Urothelium cell line (cell line): ENCODE measurements at places on chromosomes 7 and 10.

DNA sequence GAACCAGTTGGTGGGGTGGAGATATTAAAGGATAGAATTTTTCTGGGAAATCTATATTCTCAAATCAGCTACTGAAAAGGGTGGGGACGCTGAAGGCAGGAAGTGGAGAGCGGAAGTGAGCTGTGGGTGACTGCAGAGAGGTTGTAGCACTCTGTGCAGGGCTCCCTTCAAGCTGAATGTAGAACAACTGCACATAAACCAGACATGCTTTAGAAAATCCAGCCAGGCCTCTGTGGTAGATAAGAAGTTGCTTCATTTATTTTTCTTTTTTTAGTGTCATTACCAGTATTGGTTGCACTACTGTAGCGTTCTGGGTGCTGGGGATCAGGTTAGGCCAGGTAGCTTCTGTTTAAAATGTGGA lies 127.8 kb downstream of the CELF2 start:
- DNase-seq = no peak

DNA sequence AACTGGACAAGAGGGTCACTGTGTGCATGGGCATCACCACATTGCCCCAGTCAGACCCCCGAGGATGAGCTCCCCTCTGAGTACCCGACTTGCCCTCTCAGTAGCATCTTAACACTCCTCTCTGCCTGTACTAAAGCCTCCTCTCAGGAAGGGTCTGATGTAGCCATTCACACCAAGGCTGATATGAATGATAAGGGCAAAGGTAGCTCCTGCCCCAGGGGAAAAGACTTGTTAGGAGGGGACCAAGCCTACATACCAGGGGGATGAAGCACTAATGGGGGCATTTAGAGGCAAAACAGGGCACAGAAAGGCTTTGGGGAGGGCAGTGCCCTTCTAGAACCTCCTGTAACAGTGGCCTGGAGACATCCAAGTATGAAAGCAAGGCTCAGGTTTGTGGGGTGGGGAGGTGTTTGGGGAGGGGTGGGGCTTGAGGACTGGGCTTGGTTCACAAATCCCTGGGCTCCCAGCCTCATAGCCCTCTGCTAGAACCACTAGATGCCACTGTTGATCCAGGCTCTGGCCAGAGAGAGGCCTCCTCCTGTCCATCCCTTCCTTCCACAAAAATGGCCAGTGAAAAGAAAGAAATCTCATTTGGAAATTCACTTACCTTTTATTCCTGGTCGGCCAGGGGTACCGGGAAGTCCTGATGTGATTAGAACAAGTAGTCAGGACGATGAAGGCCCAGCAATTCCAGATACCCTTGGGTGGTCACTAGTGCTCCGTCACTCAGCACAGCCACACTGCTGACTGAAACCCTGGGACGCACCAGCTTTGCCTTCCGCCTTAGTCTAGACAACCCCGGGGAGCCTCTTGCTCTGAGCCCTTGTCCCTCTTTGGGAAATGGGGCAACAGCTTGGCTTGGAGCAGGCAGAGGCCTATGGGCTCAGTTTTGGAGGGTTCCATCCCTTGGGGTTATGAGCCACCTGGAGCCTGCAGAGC lies 40.3 kb downstream of the COL17A1 start:
- DNase-seq = peak; percentile 61

DNA sequence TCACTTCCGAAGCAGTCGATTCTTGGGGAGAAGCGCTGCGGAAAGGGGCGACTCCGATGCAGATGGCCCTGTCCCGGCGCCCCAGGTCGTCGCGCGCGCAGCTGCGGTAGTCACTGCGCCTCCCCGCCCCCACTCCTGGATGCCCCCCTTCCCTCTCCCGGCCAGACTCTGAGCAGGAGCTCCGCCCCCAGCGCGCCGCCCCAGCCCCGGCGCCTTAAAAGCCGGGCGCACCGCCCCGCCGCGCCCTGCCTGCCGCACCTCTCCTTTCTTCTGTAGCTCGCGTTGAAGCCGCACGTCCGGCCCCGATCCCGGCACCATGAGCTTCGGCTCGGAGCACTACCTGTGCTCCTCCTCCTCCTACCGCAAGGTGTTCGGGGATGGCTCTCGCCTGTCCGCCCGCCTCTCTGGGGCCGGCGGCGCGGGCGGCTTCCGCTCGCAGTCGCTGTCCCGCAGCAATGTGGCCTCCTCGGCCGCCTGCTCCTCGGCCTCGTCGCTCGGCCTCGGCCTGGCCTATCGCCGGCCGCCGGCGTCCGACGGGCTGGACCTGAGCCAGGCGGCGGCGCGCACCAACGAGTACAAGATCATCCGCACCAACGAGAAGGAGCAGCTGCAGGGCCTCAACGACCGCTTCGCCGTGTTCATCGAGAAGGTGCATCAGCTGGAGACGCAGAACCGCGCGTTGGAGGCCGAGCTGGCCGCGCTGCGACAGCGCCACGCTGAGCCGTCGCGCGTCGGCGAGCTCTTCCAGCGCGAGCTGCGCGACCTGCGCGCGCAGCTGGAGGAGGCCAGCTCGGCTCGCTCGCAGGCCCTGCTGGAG lies at the start of gene INA:
INA (plus strand) TSS at position 243 of the 817 bp plus-strand sequence; CDS start at position 317, 74 bp downstream.
- no peak for DNase-seq

DNA sequence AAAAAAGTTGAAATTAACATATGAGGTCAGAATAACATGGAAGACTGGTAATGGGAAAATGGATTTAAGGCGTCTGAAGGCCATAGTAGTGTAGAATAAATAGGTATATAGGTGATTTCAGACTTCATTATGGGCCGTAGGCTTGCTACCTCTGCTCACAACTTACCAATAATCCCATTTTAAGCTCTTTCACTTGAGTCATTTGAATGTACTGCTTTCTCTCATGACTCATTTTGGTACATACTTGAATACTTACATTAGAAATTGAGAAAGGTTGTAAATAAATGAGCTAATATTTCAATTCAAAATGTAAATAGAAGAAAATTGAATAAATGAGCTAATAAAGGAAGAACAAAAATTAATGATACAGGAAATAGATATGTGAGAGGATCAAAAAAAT lies 42.2 kb upstream of the NEUROD6 start:
- DNase-seq = no peak

DNA sequence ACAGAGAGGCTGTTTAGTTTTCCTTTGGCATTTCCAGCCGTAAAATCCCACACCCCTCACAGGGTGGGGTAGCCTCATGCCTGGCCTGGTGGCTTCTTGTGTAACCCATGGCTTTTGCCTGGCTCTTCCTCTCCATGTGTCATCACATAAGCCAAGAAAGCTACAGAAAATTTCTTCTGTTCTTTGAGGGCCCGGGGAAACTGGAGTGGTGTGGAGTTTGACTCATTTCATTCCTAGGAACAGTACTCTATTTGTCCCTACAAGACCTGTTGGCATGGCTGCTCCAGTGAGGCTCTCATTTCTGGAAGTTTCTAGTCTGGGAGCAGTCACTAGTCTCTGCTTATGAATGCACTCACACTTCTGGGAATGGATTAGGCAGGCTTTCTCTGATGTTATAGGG lies 523.9 kb downstream of the SUGCT start:
- DNase-seq = no peak

GRCh38 chr10:871951-872403 lies 59.5 kb downstream of the LARP4B start:
- DNase-seq = no peak

GRCh38 chr7:150410131-150410530 lies 31.0 kb downstream of the ZNF775 start:
- DNase-seq = no peak

DNA sequence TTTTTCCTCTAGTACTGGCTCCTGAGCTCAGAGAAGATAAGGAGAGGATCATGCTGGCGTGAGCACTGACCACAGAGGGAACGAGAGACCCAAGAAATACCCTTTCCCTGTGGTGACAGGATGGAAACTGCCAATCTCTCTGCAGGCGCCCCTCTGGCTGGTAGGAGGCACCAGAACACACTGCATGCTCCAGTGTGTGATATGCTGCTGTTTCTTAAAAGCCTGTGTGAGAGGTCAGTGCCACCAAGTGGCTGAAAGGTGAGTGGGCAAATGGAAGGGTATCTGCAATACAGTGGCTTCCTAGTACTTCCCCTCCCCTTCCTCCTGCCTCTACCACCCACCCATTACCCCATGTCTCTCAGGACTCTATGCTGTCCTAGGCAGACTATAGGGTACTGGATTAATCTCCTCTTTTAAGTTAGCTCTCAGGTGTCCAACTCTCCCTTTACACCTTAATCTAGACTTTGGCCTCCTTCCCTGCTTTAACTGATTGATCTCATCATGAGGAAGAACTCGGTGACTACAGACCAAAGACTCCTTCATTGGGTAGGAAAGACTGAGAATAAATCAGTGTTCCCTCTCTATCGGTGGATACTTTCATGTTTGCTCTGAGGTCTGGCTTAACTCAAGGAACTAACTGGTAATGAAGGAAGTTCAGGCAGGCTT lies 283.6 kb downstream of the ADRA2A start:
- DNase-seq = peak; percentile 64

- DNase-seq = no peak
Measured at GRCh38 chr7:70620333-70621055, 511.4 kb upstream of the GALNT17 start.

GRCh38 chr10:31509989-31510388 lies 191.0 kb downstream of the ZEB1 start:
- DNase-seq = no peak

- DNase-seq = peak; percentile 16
Measured at GRCh38 chr7:13262929-13263530, 575.6 kb downstream of the ARL4A start.

DNA sequence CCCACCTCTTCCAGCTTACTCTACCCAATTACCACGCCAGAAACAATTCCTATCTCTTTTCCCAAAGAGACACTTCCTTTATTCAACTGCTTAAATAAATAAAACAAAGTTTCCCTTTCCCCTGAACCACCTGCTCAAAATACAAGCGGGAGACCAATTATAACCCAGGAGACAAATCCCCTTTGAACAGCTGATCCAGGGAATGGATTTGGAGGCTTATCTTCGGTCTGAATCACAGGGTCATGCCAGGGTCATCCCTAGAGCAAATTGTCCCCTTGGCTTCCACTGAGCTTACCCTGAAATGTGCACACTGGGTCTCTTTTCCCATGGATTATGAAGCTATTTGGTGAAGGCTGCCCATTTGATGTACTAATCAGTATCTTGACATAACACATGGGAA lies 99.9 kb upstream of the JAZF1 start:
- DNase-seq = no peak

DNA sequence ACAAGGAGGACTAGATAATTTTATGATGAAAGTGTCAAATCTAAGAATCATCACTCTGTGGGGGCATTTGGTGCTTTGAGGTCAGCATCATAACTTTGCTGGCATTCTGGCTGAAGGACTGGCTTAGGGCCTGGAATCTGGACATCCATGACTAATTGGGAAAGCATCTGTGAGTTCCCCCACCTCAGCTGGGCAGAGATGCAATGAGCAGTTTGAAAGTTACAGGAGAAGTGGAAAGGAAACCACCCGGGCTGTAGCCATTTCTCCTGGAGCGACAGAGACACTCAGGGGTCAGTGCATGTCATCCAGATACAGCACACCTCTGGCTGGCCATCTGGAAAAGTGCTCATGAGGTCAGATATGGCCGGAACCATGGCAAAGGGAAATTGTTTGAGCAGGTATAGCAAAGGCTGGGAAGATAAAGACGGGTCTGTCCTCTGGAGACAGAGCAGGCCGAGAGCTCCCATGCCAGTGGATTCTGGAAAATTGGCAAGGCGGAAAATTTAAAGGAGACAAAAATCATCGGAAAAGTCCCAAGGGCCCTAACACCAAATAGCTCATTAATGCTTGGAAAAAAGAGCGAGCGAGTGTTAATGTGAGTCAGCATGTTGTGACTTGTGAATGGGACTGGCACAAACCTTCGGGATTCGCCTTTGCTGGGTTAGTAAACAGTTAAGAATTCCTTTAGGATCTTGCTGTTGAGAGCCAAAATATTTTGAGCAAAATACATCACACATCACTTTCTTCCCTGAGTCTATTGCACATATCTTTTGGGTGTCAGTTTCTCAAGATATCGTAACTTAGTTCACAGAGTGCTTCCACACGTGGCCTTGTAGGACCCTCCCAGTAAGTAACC lies 188.4 kb upstream of the AGK start:
- peak; percentile 78 for DNase-seq

DNA sequence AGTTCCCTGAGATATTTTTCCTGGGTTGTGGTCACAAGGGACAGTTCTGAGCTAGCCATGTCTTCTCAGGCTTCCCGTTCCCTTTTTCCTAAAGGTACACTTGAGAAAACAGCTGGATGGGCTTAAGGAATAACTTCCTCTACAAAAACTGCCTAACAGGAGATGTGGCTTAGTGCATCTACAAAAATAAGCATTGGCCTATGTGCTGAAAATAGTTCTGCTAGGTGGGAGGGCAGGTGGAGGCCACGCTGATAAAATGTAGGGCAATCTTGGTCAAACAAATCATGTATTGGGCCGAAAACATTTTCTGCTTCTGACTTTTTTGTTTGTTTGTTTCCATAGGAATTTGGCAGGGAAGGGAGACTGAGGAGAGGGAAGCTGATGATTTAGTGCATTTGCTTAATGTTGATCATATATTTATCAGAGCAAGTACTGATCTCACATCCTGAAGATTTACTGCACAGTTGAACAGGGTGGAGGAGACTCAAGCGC lies 409.4 kb upstream of the FZD8 start:
- no peak for DNase-seq

DNA sequence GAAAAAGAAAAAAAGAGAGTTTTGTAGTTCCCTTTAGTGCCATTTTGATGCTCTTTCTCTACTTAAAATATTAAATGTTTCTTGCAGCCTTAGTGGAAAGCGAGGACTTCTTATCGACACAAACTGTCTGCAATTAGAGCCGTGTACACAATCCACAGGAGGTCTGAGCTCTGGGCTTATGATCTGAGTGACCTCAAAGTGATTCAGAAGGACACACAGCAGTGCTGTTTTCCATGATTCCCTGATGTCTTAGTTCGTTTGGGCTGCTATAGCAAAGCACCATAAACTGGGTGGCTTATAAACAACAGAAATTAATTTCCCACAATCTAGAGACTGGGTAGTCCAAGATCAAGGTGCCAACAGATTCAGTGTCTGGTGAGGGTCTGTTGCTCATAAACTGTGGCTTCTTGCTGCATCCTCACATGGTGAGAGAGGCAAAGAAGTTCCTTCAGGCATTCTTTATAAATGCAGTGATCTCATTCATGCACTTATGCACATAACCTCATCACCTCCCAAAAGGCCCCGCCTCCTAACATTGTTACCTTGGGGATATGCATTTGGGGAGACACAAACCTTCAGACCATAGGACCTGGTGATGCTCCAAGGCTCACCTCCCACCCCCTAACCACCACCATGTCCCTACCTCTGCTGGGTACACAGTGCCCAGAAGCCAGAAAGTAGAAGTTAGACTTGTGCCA lies 204.5 kb upstream of the GHITM start:
- DNase-seq = no peak

DNA sequence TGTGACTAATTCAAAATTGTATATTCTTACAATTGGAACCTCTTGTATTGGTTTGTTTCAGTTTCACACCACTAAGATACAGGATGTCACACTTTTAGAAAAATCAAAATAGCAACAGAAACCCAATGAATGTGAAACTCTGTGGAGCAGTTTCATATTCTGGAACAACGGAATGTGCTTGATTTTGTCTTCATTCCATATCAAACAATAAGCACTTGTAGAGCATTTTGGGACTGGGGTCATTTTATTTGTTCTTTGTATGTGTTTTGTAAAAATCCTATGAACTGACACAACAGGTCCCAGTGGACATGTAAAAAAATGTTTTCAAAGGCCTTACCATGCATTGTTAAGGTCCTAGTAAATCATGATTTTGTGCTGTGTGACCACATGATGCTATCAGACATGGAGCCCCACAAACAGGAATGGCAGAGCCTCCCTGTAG lies 123.1 kb downstream of the DKK1 start:
- no peak for DNase-seq

GRCh38 chr7:149261316-149261828 lies 624 bp upstream of the ZNF783 start:
- DNase-seq = no peak

GRCh38 chr10:82477776-82478175 lies 602.8 kb downstream of the NRG3 start:
- DNase-seq = no peak

GRCh38 chr10:31204090-31204489 lies 114.9 kb upstream of the ZEB1 start:
- DNase-seq = no peak
